ENCODE measurements at places on chromosomes 4 and X.

DNA sequence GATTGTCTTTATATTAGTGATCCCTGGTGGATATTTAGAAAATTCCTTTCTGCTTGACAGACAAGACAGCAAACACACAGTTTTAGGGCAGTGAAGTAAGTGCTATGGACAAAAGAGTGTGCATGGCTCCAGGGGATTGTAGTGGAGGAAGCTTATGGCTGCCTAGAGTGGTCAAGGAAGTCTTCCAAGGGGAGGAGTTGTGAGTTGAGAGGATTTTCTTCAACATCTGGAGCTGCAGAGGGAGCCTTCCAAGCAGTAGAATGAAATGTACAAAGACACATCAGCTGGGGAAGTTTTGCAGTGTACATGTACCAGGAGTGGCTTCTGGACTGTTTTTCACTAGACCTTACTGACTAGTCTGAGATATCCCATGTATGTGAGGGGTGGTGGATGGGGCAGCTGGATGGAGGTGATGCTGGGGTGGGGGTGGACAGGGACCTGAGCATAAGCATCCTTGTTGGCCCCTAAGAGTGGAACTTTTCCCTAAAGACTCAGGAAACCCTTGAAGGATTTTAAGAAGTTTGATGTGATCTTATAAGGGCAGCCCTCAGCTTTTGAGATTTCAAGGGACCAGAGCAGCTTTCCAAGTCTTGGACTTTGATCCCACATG is 160.5 kb upstream of the TAPT1 start:
- no peak for DNase-seq

DNA sequence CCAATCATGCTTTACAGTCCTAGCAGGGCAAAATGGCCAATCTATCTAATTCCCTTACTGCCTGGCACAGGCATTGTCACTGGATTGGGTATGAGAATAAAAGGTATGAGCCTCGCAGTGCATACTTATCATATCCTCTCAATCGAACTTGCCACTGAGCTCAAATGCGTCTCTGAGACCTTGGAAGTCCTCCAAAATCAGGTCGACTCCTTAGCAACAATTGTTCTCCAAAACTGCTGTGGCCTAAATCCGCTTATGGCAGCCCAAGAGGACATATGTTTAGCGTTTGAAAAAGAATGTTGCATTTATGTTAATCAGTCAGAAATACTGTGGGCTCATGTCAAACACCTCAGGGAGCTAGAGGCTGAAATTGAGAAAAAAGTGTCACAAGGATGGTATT is 69.7 kb downstream of the SPIN4 start:
- no peak for DNase-seq

GRCh38 chrX:50565718-50566117 is 95.1 kb upstream of the DGKK start:
- DNase-seq = no peak

GRCh38 chr4:74374561-74375327 is 9.8 kb downstream of the EREG start:
- DNase-seq = no peak
